Amniotic epithelial cell (primary cell): ENCODE measurements at places on chromosomes 12 and 14.

- DNase-seq, result peak; percentile 22
These were observed 103.9 kb upstream of the RFLNA start for GRCh38 chr12:124191024-124191359.

- no peak for DNase-seq
These were observed 9.4 kb downstream of the PTGR2 start for GRCh38 chr14:73861073-73861472.

DNA sequence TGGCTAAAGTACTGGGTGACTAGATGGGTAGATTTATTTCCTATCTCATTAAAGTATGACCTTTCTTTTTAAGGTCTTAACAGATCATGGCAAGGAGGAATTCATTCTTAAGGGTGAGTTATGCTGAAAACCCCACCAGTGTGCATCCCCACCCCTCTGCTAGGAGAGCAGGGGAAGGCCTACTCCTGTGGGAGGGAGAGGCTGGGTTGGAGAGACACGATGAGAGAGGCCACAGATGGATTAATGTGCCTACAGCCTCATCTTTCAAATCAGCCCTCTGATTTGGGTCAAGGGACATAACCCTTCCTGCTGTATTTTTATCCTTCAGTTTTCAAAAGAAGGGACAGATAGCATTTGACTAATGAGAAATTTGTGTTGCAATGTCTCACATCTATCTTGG is 185.5 kb downstream of the SSPN start:
- DNase-seq, result no peak

DNA sequence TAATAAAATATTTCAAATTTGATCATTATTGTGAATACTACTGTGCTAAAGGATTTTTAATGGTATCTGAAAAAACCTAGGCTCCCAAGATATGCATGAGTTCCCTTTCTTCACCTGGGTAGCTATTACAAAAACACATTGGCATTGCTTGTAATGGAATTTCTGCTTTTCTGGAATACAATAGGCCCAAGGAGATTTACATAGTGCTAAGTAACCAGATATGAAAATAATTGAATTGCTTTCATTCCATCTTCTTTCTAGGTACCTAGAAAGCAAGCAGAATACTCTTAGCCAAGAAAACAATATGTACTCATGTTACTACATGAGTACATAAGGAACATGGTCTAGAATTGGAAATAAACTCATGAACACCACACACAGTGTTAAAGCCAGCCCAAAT is 291.9 kb downstream of the KCNC2 start:
- DNase-seq, result no peak

DNA sequence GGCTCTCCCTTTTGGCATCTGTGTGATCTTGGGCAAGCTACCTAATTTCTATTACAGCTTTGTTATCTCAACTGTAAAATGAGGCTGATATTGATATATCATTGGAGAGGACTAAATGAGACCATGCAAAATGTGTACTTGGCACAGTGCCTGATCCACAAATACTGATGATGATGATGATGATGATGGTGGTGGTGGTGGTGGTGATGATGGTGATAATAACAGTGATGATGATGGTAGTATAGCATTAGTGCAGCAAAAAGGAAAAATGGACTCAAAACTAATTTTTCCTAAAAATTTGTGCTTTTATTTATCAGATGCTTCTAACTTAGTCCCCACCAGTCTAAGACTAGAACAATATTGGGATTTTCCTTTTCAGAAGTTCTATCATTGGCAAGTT is 70.7 kb downstream of the KCNMB4 start:
- DNase-seq, result no peak
